SIG-M5 (cell line): ENCODE measurements at places on chromosomes 1 and 21.

GRCh38 chr21:15015622-15016471 lies 49.0 kb downstream of the NRIP1 start:
- DNase-seq, result no peak

DNA sequence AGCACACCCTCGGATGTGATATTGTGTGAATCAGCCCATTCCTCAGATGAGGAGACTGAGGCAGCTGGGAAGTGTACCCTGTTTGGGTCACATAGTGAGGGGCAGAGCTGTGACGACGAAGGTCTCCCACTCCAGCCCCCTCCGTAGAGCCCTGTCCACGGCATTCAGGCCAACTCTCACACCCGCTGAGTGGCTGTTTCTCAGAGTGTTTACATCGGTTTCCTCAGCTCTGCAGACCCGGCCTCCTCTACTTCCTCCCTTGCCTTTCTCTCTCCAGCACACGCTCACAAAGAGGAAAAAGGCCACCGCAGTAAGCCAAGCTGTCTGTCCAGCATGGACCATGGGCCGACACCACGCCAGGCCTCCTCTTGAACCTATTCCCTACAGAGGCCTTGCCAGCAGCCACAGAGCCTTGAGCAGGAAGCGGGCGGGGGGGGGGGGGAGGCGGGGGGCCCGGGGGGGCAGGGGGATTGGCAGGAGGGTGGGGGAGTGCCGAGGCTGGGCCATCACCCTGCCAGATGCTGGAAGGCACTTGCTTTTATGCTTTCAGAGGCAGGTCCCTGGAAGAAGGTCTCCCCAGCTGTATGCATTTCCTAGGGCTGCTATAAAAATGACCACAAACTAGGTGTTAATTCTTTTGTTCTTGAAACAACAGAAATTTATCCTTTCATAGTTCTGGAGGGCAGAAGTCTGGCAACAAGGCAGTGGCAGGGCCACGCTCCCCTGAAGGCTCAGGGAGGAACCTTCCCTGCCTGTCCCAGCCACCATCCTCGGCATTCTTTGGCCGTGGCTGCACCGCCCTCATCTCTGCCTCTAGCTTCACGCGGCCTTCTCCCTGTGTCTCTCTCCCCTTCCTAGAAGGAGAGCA lies 178.4 kb downstream of the PSMG1 start:
- DNase-seq, result no peak

- no peak for DNase-seq
These were observed 99.1 kb downstream of the CLEC20A start for GRCh38 chr1:178397678-178398077.

GRCh38 chr1:174996476-174996875 lies 3.3 kb upstream of the CACYBP start:
- no peak for DNase-seq

DNA sequence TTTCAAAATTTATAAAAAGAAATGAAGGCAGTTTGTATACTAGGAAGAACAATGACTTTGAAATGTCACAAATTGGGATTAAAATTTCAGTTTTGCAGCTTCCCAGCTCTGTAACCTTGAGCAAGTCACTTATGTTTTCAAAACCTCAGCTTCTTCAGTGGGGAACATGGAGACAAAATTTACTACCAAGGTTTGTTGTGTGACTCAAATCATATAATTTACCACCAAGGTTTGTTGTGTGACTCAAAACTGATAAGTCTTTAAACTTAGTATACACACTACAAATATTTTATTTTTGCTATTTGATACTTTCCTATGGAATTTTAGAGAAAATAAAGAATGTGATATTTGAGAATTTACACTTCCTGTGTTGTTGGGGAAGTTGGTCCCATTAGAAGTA lies 219.9 kb downstream of the KCTD3 start:
- DNase-seq, result no peak

- no peak for DNase-seq
These were observed 11.4 kb downstream of the C2CD2 start for GRCh38 chr21:41942457-41942856.

DNA sequence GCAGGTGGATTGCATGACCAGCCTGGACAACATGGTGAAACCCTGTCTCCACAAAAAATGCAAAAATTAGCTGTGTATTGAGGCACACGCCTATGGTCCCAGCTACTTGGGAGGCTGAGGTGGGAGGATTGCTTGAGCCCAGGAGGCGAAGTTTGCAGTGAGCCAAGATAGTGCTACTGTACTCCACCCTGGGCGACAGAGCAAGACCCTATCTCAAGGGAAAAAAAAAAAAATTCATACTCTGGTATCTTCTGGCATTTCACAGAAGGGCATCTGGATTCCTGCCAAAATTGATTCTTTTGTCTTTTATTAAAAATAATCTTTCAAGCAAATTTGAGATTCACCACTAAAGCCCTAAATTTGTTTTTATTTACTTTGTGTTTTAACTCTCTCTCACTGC lies 19.2 kb downstream of the CLIC4 start:
- no peak for DNase-seq

DNA sequence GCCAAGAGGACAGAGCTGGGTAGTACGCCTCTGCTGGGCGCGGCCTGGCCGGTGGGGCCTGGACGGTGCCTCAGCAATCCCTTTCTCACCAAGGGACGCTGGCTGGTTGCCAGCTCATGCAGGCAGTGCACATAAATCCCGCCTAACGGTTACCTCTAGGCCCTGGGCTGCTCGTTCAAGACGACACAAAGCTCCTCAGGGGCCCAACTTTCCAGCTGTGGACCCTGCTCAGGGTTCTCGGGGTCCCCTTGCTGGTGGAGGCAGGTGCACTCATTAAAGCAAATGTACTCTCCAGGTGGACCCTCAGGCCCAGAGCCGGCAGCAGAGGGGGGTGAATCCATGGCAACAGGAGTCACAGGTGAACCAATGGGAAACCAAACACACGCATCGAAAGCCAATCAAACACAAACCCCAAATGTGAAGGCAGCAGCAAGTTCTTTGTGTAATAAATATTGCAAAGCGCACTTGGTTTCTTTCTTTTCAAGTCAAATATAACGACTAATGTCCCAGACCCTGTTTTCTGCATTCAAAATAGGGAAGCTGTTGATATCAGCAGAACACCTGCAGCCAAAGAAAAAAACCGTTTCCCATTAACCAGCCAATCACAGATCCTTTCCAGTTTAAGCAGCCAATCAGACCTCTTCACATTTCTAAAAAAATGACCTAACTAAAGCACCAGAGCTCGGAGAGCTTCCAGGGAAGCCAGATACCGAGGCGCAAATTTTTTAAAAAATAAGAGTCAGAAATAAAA lies 26.1 kb upstream of the CLSTN1 start:
- no peak for DNase-seq

DNA sequence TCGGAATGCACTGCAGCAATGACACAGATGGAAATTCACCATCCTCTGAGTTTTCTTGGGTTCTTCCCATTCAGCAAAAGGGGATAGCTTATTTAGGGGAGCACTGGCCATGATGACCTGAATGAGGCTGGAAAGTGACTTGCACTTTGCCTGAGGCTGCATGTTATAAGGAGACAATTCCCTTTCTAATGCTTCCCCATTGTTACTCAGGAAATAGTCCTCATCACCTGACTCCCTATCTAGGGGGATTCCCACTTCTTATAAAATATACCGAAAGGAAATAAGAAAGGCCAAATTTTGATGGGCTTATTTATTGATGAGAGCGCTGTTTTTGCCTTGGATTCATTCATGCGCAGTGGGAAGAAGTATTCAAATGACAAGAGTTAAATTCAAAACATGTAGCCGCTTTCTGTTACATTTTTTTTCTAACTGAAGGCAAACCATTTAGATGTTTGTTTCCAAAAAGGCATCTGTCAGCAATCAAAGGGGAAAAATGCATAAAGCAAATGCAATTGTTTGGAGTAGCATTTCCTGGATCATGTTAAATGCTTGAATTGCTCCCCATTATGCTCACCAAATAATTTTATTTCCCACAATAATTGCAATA lies 220.3 kb upstream of the NFIA start:
- DNase-seq, result no peak

DNA sequence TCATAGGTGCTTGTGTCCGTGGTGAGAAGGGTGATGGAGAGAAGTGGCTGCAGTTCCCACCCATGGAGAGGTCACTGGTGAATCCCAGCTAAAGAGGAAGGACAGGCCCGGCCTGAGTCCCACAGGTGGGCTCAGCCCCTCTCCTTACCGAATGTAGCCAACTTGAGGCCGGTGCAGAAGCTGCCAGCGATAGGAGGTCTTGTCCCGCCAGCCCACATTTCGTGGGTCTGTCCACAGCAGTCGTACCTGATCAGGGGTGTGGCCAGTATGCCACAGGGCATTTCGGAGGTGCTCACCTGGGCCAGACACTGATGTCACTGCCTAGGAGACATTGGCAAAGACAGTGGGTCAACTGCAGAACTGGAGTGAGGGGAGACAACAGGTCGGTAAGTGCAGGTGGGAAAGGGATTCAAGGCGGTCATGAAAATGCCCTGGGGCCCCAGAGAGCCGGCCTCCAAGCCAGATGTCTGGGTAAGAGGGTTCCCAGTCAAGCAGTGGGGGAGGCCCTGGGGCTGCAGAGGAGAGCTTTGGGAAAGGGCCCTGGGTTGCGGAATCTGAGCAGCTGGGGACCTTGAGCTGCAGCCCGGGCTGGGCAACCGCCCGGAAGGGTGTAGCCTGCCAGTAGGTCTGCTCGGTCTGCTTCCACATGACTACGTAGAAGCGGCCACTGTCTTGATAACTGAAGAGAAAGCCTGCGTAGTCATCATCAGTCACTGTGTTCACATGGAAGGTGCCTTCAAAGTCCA lies 10.6 kb downstream of the THBS3 start:
- no peak for DNase-seq

DNA sequence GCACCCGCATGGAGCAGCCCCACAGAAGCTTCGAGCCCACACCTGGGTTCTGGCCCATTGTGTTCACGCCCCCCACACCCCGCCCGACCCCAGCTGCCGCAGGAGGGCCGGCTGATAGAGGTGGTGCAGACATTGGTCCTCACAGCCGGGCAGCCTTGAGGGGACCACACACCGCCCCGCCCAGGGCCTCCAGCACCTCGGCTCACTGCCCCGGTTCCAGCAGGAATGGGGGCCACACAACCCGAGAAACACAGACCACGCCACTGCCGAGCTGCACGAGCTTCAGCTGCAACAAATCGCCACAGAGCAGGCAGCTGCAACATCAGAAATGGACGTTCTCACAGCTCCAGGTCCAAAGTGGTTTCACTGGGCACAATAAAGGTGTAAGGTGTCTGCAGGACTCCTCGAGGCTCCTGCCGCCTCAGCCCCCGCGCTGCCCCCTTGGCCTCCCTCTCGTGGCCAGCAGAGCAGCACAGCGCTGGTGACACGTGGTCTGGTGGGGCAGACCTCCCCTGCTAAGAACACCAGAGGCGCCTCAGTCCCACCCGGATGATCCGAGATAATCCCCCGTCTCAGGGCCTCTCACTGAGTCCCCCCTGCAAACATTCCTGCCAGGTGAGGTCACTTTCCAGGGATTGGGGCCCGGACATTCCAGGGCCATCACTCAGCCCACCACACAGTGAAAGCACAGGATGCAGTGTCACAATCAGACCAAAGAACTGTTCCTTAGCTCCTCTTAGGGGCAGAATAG lies 62.3 kb upstream of the ADARB1 start:
- no peak for DNase-seq

- DNase-seq, result no peak
These were observed 61.6 kb downstream of the TMCO4 start for GRCh38 chr1:19738076-19738475.

GRCh38 chr1:37031429-37031828 lies 2.9 kb downstream of the GRIK3 start:
- no peak for DNase-seq

- DNase-seq, result no peak
These were observed 15.5 kb upstream of the TSPEAR start for GRCh38 chr21:44726826-44727225.

- no peak for DNase-seq
These were observed 585.8 kb upstream of the ZRANB2 start for GRCh38 chr1:71666609-71667008.

DNA sequence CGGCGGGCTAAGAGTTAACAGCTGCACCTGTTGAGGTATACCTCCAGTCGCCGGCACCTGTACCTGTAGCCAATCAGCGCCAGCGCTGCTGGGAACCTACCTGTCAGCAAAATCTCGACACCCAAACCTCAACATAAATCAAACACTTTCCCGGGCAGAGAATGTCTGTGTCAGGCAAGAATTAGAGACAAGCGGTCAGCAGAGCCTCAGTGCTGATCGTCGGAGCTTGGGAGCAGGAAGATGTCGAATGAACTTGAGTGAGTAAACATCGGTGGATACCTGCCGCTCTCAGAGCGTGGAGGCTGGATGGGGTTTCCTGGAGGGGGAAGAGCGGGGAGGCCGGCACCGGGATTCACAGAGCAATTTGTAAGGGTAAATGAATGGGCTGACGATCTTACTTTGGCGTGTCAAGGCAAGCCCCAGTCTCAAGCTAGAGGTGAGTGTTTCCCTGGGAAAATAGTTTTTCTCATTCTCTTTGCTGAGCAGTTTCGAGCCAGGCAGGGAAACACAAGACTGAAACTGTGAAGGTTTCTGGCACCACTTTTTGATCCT lies at the start of gene GRHL3:
TSS of gene GRHL3 (plus strand) at position 46 of the 552 bp plus-strand sequence. CDS start at position 241, 195 bp downstream.
- no peak for DNase-seq

DNA sequence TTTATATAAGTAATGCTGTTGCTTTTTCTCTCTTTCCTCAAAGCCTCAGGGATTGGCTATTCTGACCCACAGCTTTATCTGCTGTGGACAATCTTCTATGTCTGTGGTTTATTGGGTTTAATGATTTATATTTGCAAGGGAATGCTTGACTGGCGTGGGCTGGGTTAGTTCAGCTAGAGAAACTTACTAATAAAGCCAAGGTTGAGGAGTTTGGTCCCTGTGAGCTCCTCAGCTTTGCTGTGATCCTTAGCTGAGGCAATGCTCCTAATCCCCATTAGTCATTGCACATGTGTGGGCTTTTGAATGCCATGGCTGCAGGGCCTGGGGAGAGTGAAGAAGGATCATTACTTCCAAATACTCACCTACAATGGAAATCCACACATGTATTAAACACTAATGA lies 179.3 kb downstream of the ZNF326 start:
- DNase-seq, result no peak

DNA sequence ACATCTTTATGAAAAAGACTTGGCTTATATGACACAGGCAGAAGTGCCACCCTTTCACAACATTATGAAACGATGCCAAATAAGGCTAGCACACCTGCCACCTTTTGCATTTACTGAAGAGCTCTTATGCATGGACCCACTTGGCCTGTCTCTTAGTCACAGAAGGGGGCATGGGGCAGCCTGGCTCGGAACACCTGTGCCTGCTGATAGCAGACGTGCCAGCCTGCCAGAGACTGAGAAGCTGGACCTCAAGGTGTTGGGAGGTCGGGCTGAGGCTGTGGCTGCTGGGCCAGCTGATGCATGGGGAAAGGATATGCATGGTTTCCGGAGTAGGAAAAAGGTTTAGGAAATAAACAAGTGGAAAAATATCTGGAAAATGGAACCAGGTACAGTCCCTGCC lies 21.5 kb downstream of the RCAN1 start:
- no peak for DNase-seq

GRCh38 chr1:85504417-85504816 lies 39.5 kb upstream of the DDAH1 start:
- DNase-seq, result no peak

GRCh38 chr1:100810360-100810759 lies 84.3 kb downstream of the EXTL2 start:
- DNase-seq, result no peak

GRCh38 chr1:151920149-151920548 lies 10.8 kb upstream of the THEM4 start:
- DNase-seq, result no peak

GRCh38 chr1:59061876-59062275 lies 235.0 kb upstream of the FGGY start:
- DNase-seq, result no peak

- no peak for DNase-seq
These were observed 36.4 kb downstream of the DNM3 start for GRCh38 chr1:171877701-171878100.

- no peak for DNase-seq
These were observed 103.2 kb downstream of the BCAR3 start for GRCh38 chr1:93578433-93578830.

GRCh38 chr1:238088560-238089290 lies 198.0 kb upstream of the ZP4 start:
- DNase-seq, result no peak
